ENCODE measurements at places on chromosomes 11 and 22.
A peak's percentile ranks its signal among the peaks of the same experiment; 100 is the strongest.

GRCh38 chr11:2583605-2583958 is 116.2 kb downstream of the KCNQ1OT1 start:
- no peak for DNase-seq

- no peak for DNase-seq
These were observed 41.8 kb downstream of the MACROD1 start for GRCh38 chr11:64124147-64124546.

DNA sequence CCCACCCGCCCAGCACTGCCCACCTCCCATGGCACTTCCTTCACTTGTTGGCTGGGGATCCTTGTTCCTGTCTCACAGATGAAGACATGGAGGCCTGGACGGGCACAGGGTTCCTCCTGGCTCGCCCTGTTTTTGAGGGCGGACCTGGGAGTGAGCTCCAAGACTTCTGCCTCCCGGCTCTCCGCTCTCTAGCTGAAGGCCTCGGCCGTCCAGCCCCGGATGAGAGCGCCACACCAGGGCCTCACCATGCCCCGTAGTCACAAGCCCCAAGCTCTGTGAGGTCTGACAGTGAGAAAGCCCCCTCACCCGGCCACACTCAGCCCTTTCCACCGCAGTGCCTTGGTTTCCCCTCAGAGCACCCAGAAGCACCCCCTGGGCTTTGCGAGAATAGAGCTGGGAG is 9.1 kb downstream of the TPCN2 start:
- no peak for DNase-seq

GRCh38 chr11:21018248-21018647 is 348.9 kb downstream of the NELL1 start:
- DNase-seq: no peak

DNA sequence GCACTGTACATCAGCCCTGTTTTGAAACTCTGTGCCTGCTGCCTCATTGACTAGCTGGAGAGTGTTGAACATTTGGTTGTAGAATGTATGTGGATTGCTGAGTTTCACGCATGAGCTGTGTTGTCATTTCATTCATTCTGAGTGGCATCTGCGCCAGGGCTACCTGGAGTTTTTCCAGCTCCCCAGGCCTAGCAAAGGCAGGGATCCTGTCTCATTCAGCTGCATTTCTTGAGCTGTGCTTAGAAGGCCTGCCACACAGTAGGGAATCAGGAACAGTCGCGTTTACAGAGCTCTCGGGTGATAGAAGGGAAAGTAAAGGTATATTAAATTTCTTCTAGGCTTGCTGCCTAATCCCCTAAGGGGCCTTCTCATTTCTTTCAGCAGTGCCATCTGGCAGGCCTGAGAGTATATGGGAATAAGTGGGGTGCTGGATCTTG is 44.3 kb downstream of the PTPRJ start:
- no peak for DNase-seq

DNA sequence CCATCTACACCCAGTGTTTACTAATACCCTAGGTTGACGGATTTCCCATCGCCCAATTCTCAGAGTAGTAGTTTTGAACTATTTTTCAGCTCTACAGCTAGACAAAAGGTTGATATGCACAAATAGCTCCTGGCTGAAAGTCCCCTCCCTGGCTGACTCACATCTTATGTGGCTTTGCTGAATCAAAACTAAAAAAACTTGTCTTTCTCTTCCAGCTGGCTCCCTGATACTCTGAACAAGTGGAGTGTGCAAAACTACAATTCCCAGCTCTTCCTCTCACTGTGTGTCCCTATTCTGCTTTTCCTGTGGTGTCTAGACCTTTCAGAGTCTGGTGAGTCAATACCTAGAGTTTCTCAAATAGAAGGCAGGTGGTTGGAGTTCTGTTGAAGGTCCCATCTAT is 12.7 kb upstream of the LARGE1 start:
- no peak for DNase-seq

- no peak for DNase-seq
These were observed 19.4 kb downstream of the HTR3A start for GRCh38 chr11:113994077-113994954.

- DNase-seq: no peak
These were observed 80.1 kb downstream of the CDKN1C start for GRCh38 chr11:2805388-2806056.

DNA sequence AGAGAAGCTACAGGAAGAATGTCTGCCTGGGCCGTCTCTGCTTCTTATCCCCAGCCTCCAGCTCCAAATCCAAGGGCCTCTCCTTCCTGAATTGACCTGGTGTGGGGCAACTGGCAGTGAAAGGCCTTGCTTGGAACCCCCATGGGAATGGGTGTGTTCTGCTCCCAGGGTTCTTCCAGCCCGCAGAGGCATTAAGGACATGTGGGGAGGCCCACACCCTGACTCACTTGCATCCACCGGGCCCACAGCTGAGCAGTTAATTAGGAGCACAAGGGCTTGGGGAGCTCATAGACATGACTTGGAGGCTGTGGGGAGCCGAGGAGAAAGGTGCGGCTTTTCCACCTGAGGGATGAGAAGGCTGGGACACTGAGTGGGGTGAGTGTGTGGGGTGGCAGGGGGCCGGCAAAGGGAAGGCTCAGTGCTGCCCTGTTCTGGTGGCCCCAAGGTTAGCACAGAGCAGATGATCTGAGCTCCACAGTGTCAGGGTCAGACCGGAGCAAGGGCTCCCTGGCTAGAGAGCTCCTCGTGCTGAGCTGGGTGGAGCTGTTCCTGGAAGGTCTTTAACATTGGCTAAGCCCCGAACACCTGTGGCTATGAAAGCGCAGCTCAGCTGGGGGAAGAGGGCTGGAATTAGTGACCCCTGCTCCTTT is 64.5 kb upstream of the NECTIN1 start:
- no peak for DNase-seq

GRCh38 chr11:9022961-9023680 is 19.3 kb upstream of the NRIP3 start:
- no peak for DNase-seq

GRCh38 chr11:8019314-8020243 is 32.4 kb downstream of the EIF3F start:
- peak; percentile 48 for DNase-seq

DNA sequence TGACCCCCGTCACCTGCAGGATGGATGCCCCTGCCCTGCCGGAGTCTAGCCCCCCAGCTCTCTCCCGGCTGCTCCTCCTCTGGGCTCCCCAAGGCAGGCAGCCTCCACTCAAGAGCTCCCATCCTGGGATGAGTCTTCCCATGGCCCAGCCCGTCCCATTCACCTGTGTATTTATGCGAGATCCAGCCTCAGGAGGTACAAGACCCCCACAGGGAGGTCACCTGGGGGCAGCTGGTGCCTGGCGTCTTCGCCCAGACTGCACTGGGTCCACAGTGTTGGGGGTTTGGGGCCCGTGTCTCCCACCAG is 43.0 kb upstream of the ZC3H12C start:
- DNase-seq: no peak
